ENCODE measurements at places on chromosomes 5 and 9. TPM values are rescaled to one million over a fixed set of nuclear protein-coding genes. Genes with fewer than 3 reads are reported as not detected.
A peak's percentile ranks its signal among the peaks of the same experiment; 100 is the strongest.

The BTNL9 gene
- not detected for total RNA-seq

The LCN1 gene
- not detected for total RNA-seq

The LTC4S gene
- total RNA-seq: 0.91 TPM

The INSL6 gene
- not detected for total RNA-seq

DNA sequence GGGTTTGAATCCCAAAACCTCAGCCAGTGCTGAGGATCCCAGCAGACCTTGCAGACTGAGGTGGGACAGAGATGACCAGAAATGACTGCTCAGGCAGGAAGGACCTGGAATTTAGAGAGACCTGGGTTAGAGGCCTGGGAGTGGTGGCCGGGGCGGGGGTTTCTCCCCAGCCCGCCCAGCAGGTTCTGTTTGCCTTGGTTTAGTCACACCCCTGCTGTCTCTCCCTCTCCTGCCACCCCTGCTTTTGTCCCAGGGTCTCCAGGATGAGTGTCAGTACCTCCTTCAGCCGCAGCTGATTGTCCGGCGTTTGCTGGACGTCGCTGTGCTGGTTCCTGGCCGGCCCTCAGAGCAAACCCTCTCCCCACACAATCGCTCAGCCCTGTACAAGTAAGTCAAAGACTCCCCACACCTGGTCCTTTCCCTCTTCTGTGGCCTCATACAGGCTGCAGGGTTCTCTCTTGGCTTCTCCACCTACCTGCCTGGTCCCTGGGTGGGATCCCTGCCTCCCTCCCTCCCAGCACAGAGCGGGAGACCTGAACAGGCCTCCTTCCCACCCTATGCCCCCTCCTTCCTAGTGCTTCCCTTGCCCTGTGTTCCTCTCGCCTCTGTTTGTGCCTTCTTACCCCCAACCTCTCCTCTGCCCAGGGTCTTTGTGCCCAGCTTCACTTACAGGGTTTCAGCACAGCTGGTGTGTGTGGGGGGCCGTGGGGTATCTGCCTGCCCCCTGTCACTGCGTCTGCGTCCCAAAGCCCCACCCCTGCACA is 12.0 kb downstream of the TMEM8B start:
- no peak for DNase-seq

DNA sequence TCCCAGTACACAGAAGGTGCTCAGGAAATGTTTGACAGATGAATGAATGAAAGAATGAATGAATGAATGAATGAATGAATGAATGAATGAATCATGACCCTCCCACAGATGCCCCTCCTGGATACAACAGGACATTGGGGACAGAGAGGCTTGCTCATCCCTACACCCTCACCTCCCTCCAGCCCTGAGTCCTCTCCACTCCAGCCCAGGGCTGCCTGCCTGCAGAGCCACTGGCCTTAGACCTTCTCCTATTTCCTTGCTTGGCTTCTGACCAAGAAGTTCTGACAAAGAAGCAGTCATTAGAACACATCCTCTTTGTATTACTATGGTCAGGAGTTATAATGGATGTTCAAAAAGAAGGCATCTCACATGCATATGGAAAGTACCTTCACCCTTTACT is 240.7 kb upstream of the DAPK1 start:
- DNase-seq: no peak

GRCh38 chr9:127444921-127445850 is 6.0 kb downstream of the RPL12 start:
- DNase-seq: no peak

GRCh38 chr5:125450771-125451170 is 704.3 kb upstream of the ZNF608 start:
- no peak for DNase-seq

GRCh38 chr9:91896513-91897121 is 53.4 kb downstream of the ROR2 start:
- DNase-seq: no peak

DNA sequence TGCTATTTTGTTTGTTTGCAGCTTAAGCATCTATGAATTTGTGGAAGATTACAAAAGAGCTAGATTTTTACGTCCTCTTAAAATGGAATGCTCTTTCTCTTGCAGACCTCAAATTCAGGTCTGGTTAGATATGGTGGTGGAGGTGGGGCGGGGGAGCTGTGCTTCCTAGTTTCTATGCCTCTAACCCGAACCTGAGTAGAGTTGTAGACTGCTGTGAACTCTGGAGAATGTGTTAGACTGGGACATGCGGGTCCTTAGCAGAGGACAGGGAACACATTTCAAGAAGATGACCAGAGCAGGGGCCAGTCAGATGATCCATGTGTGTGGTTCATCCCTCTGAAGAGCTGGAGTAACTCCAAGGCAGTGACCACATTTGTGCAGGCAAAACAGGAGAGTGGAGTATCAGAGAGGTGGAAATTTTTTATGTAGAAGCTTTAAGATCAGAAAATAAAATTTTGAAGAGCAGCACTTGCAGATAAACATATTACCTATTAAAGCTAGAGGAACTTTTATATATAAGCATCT is 154.9 kb downstream of the FAM174A start:
- DNase-seq: no peak

- peak; percentile 49 for DNase-seq
Measured at GRCh38 chr5:173328844-173329490, 753 bp upstream of the STC2 start.

DNA sequence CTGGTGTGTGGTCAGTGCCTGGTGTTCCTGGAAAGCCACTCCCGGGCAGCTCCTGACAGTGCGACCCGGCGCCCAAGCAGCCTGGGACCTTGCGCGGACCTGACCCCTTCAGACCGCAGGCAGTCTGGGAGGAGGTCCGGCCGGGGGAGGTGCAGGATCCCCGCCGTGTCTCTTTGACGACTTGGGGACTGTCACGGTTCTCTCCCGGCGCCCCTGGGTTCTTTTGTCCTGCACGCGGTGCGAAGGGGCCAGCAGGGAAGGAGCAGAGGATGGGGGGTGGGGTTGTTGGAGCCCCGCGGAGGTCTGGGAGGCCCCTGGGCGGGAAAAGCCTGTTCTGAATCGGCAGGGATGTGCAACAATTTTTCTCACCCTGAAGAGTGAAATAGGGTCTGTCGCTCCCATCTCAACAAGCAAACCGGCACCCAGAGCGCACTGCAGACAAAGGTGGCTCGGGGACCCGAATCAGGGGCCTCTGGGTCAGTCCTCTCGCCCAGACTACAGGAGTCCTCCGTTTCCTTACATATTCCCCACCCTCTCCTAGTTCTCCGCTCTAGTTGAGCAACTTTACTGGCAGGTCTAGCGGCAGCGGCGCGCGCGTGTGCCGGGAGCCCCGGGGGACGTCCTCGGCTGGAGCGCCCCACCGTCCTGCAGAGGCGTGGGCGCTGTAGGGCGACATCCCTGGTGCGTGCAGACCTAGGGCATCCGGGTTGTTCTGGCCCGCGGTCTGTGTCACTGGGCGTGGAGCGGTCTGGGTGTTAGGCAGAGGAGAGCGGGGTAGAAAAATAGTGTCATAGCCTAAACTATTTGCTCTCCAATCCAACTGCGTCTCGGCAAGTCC is 1.2 kb downstream of the VCAN start:
- DNase-seq: peak; percentile 58

DNA sequence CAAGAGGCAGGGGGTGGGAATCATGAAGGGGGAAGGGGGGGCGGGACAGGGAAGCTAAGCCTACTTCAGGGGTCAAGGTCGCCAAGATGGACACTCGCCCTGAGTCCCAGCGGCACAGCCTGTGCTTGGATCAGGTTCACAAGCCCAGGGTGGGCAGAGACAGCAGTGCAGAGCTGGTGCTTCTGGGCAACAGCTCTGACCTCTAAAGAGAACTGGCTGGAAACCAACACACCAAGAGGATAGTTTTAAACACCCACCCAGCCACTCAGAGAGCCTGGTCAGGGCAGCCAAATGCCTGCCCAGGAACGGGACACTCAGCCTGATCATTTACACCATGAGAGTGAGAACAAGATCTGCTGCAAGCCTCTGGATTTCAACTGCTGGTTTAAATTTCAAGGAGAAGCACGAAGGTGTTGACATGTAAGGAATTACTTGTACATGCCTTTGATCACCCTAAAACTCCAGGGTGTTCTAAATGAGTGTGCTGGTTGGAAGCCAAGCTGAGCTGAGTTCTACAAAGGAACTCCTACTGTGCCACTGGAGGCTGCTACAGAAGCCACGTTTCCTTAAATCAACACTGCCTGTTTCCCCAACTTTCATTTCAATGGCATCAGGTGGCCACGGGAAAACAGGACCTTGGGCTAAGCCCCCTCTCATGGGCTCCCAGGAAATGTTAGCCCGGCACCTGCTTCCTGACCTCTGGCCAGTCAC is 91.5 kb downstream of the TTLL11 start:
- DNase-seq: peak; percentile 12

- DNase-seq: no peak
Measured at GRCh38 chr9:98855592-98855991, 48.1 kb downstream of the GALNT12 start.

GRCh38 chr5:78269088-78269703 is 25.3 kb downstream of the AP3B1 start:
- DNase-seq: no peak

DNA sequence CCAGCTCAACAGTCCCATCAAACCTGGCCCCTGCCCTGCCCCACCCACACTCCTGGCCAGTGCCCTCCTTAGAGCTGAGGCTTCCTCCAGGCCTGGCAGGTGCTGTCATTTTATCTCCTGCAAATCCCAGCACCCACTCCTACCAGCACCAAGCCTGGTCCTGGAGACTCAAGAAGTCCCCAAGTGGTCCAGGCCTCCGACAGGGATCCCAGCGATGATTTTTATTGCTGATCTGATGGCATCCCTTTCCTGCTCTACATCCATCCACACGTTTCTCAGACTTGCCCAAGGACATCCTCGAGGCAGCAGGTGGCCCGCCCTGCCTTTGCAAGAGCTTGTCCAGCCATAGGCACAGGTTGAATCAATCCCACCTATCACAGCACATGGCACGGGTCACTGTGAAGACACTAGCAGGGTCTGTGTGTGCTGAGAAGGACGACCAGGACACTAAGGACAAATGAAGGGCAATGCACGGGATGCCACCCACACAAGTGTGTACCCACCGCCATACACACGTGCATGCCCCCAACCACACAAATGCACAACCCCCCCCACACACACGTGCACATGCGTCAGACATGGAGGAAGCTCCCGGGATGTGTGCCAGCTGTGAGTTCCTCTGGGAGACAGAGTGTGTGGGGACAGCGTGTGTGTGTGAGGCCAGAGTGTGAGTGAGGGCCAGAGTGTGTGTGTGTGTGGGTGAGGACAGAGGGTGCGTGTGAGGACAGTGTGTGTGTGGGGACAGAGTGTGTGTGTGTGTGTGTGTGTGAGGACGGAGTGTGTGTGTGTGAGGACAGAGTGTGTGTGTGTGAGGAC is 62.4 kb upstream of the UBAC1 start:
- no peak for DNase-seq

- no peak for DNase-seq
Measured at GRCh38 chr5:76590027-76590426, 33.2 kb downstream of the F2RL2 start.

Measured in activated CD8-positive, alpha-beta memory T cell treated with anti-CD3 and anti-CD28 coated beads, Interleukin-2, amount 10 ng/mL, durations not matched to agents 7 days and 5 days (primary cell).